ENCODE measurements at places on chromosomes 2 and 18.

GRCh38 chr2:189267925-189268579 lies 88.5 kb upstream of the COL5A2 start:
- DNase-seq = no peak

- no peak for DNase-seq
Measured at GRCh38 chr18:22613058-22613690, 195.5 kb upstream of the CTAGE1 start.

DNA sequence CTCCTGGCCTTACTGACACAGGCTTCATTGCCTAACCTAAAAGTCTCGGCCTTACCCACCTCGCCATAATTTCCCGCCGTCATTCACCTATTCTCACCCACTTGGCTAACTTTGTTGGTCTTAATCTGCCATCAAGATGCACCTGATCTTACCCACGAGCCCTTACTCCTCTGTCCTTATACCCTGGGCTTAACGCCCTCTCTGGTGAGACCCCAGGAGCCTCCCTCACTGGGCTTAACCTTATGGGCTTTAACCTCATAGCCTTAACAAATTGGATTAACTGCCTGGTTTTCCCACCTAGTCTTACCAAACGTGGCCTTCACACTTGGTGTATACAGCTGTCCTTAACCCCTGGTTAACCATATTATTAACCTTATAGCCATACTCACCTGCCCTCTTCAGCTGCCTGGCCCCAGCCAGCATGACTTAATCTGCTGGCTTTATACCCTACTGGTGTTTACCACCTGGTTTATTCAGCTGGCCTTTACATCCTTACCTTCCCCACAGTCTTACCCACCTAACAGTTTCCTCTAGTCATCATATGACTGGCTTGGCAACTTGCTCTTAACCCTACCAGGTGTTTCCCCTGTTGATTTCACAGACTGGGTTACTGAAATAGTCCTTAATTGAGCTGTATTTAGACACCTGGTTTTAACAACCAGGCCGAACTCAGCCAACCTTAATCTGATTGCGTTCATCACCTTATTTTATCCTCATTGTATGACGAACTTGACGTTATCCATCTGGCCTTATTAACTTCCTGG lies 132.0 kb upstream of the ZSWIM2 start:
- DNase-seq = no peak

GRCh38 chr2:175843625-175844024 lies 158.4 kb downstream of the LNPK start:
- DNase-seq = no peak

GRCh38 chr18:3931013-3931315 lies 481.0 kb downstream of the TGIF1 start:
- DNase-seq = no peak

DNA sequence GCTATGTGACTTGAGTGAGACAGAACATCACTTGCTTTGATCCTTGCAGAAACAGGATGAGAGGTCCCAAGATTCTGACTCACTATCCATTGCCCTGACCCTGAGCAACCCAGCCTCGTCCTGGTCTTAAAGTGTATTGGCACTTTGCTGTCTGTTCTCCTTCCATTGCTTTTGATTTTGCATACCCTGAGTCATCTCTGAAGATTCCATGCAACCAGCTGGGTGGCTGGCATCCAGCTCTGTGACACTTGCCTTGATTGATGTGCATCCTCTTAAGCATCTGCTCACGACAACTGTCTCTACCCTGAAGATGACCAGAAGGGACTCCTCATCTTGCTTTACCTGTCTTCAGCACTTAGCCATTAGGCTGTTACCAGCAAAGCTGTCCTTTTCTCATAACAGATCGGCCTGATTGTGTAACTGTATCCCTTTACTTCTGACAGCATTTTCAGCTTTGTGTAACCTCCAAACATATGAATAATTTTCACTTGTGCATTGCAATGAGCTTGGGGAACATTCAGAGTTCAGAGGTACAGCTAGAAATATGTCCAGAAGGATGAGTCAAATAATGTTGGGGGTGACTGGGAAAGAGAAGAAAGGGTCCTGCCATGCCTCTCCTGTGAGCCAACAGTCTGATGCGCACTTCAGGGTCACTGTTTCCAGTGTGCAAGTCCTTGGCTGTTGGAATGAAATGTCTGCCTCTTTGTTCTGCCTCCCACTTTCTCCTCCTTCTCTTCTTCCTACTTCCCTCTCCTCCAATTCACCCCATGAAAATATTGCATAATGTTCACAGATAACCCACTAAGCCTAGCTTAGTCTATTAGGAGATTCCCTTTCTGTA lies 249.7 kb upstream of the OSR1 start:
- DNase-seq = no peak

- no peak for DNase-seq
Measured at GRCh38 chr2:71721669-71722068, 268.3 kb downstream of the DYSF start.

- DNase-seq = no peak
Measured at GRCh38 chr18:42931491-42931890, 184.0 kb downstream of the RIT2 start.

DNA sequence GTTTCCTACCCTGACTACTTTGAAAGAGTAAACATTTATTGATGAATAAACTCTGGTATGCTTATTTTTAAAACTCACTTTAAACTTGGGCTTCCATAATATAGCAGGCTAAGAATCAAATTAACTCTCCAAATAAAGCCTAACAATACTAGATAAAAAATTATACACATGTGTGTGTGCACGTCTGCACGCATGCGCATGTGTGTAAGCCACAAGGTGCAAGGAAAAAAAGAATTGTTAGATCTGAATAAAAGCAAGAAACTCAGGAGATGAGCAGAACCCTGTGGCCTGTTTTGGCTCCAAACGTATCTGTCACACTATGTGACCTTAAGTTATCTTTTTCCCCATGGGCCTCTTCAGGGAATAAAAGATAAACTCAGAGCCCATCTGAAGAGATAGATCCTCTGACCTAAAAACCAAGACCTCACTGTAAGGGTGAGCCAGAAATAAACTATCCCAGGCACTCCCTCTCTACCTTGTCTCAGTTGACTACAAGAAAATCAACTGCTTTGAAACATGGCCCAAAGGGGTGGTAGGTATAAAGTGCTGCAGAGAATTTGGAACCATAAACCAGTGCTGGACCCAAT lies 6.3 kb downstream of the HDHD2 start:
- no peak for DNase-seq

DNA sequence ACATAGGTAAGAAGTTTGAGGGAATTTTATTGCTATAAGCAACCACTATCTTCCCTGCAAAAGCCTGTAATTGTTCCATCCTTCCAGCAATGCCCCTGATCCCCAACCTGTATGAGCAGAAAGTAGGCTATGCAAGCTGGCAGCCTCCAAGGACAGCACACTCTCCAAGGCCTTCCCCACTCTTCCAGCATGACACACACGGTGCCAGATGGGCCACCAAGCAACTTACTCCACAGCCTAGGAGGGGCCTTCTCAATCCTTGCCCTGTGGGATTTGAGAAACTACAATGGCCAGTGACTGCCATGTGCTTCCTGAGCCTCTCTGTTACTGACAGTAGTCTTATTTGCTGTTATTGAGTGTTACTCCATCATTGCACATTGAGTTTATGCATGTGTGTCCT lies 137.5 kb downstream of the ACTR3 start:
- no peak for DNase-seq

DNA sequence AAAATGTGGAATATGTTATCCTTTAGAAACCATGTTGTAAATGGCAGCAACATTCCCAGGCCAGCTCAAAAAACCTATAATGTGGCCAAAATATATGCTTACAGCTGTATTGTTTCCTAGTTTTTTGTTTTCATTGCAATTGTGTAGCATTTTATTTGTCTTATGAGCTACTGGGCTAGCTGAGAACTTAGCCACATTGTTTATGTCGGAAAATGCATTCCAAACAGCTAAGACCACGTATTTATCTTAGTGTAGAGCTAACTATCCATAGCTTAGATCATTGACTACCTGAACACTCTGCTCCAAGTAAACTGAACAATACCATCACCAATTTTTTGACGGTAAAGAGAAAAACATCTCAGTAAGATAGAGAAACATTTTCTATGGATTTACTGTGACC lies 38.4 kb downstream of the METAP1D start:
- DNase-seq = no peak

DNA sequence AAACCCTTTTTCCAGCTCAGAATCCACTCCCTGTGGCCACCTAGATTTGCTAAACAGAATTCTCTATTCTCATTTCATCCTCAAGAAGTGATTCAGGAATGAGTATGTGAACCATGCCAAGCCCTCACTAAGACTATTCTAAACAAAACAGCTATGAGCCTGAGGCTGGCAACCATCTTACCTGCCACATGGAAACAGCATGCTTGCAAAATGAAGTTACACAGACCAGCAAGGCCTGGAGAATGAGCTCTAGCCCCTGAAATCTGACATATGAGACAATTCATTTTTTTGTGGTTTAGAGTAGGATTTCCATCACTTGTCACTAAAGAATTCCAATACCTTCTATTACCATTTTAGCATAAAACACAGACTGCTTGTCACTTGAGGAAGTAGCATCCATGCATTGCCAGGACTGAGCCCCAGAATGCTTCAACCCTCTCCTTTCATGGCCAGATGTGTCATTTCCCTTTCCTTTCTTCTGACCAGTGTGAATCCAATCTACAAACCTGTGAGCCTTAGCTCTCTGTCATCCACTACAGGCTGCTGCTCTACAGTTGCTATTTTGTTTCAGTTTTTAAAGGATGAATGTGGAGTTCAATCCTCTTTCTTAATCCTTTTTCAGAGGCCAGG lies 744.3 kb upstream of the ACVR2A start:
- no peak for DNase-seq

- DNase-seq = no peak
Measured at GRCh38 chr2:240791221-240791800, 28.7 kb downstream of the KIF1A start.

- DNase-seq = no peak
Measured at GRCh38 chr2:12442476-12442847, 274.3 kb upstream of the TRIB2 start.

DNA sequence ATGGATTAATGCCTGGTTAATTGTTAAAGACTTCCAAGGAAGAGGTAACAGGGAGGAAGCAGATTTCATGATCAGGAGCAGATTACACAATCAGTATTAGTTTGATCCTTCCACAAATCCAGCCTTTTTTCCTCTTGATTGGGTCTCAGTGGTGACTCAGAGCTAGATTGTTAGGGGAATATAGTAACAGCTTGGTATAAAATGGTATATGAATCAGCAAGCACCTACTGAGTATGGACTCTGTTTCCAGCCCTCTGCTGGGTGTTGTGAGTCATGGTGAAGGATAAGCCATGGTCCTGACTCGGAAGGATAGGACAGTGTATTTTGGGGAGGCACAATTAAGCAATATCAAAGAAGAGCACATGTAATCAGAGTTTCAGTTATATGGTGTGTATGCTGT lies 272.4 kb upstream of the DPP10 start:
- no peak for DNase-seq

DNA sequence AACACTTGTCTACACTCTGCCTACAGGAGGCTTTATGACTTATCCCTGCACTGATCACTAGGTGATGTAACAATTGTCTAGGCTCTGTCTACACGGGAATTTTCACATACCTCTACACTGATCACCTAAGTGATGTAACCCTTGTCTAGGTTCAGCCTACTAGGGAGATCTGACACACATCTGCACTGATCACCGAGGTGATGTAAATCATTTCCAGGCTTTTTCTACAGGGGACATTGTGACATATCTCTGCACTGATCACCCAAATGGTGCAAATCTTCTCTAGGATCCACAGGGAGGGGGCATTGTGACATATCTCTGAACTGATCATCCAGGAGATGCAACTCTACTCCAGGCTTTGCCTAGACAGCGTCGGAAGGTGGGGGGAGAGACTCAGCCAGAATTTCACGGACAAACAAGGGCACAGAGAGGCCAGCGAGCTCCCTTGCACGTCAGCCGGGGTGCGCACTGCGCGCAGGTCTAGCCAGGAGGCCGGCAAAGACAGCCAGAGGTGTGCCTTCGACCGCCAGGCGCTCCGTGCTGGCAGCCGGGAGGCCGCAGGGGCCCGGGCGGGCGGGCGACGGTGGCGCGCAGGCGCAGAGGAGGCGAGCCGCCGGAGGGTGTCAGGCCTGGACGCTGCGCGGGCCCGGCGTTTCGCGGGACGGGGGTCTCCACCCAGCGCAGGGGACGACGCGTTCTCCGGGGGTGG lies 46.9 kb upstream of the USP14 start:
- DNase-seq = peak; percentile 61

GRCh38 chr18:14086458-14087231 lies 45.6 kb downstream of the ZNF519 start:
- DNase-seq = peak; percentile 38

GRCh38 chr2:66445925-66446871 lies 11.3 kb downstream of the MEIS1 start:
- DNase-seq = no peak

DNA sequence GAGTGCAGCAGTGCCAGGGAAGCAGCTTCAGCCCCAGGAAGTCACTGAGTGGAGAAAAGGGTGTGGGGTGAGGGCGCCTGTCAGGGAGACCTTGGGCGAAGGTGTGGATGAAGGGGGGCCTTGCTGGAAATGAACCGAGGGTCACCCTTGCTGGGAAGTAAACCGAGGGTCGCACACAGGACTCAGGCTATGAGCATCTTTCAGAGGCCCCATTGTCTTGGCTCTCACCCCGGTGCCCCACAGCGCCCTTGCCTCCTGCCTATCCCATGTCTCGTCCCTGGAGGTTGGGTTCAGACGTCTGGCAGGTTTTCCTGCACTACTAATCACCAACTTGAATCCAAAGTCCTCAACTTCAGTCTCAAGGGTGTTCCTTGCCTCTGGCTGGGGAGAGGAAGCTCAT lies 122.8 kb upstream of the PXDN start:
- DNase-seq = no peak

Measured in putamen (tissue), 1 donor.